ENCODE measurements at places on chromosomes 16 and 17. TPM values are rescaled to one million over a fixed set of nuclear protein-coding genes. Genes with fewer than 3 reads are reported as not detected.
A peak's percentile ranks its signal among the peaks of the same experiment; 100 is the strongest.

DNA sequence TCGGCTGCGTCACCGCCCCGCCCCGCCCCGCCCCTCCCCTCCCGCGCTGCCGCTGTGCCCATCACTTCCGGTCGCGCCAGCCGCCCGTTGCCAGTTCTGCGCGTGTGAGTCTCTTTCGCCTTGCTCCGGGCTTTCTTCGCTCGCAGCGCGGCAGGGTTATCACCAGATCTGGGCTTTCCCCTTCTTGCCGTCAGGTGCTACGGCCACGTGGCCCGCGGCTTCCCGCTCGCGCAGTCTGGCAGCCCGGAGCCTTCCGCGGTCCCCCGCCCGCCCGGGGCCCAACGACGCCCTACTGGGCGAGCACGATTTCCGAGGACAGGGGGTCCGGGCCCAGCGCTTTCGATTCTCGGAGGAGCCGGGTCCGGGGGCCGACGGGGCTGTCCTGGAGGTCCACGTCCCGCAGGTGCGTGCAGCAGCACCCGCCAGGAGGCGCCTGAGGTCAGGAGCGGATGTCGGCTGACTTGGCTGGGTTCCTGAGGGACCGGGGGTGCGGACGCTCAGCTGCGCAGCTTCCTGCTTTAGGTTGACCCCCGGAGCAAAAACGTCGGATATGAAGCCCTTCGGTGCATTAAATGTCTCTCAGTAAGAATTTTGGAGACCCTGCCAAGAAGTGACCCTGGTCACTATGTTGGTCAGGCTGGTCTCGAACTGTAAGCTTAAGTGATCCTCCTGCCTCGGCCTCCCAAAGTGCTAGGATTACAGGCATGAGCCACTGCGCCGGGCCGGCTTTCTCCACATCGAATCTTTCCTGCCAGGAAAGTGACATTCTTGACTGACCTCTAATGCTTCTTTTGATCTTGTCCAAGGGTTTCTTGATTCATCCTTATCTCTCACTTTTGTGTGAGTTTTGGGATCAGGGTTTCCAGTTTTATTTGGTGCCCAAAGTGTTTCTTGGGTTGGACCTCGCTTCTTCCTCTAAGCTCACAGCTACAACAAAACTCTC lies at the start of gene METTL23:
METTL23 (plus strand) TSS at position 64 of the 943 bp plus-strand sequence. CDS start 2,872 bp downstream, outside the sequence.
- peak; percentile 60 for DNase-seq

GRCh38 chr16:27999687-28000086 lies 63.8 kb downstream of the GSG1L start:
- DNase-seq = peak; percentile 43

Gene TAT
- polyA plus RNA-seq = not detected

GRCh38 chr16:29641561-29641960 lies 21.5 kb upstream of the SPN start:
- no peak for DNase-seq

Gene KRTAP9-8
- polyA plus RNA-seq = not detected

Gene PDP2
- polyA plus RNA-seq = 19.3 TPM

Gene CORO6
- 4.0 TPM for polyA plus RNA-seq

- DNase-seq = no peak
Observed at GRCh38 chr17:61088556-61088955, 311.1 kb upstream of the TBX2 start.

GRCh38 chr17:882827-883585 lies 96.6 kb downstream of the NXN start:
- peak; percentile 68 for DNase-seq

DNA sequence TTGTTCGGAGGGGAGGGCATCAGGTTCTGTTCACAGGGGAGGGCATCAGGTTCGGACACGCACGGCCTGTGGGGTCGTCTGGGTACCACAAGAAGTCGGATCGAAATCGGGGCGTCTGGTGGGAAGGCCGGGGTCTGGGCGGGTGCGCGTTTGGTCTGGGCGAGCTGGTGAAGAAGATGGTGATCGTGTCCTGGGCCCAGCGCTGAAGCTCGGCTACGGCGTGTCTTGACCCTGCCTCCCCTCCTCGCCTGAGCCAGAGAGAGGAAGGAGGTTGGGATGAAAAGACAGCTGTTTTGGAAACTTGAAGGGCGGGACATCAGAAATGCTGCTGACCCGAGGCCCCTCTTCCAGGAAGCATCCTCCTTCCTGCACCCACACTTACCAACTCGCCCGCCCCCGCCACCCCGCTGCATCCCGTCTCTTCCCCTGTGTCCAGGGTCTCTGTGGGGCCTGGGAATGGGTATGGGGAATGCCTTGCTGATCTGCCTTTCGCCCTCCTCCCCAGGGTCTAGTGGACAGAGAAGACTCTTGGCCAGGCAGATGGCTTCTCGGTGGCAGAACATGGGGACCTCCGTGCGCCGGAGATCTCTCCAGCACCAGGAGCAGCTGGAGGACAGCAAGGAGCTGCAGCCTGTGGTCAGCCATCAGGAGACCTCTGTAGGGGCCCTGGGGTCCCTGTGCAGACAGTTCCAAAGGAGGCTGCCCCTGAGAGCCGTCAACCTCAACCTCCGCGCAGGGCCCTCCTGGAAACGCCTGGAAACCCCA lies 498 bp downstream of the PIMREG start:
- no peak for DNase-seq

Gene IRX3
- polyA plus RNA-seq = 2.6 TPM

Gene DPEP1
- not detected for polyA plus RNA-seq

GRCh38 chr17:78477913-78478756 lies 99.1 kb downstream of the DNAH17 start:
- DNase-seq = no peak

Gene SOST
- polyA plus RNA-seq = not detected

Data from mammary epithelial cell (primary cell).